ENCODE measurements at places on chromosomes 12 and 14.

DNA sequence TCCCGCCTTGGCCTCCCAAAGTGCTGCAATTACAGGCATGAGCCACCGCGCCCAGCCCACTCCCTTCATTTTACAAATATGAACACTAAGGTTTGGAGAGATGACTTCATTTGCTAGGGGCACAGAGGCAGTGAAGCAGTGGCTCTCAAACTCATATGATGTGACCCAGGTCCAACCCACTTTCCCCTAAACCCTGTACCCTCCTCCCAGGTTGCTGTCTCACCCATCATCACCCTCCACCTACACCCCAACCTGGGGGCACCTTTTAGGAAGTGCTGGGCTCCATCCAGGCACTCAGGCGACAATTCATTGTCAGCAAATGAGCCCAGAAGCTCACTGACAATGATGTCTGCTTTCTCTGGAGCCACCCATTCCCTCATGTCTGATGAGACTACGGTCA is 4.8 kb upstream of the RBM23 start:
- no peaks in the 10 kb centered on the region for H3K27me3 ChIP-seq
- no peak overlapping the region for H3K27ac ChIP-seq
- H3K4me3 ChIP-seq, result no peak overlapping the region
- DNase-seq, result no peak
- H3K4me1 ChIP-seq, result peaks cover 11% of the 10 kb centered on the region
- H3K36me3 ChIP-seq, result peaks cover 10% of the 10 kb centered on the region

GRCh38 chr12:128791395-128792322 is 32.1 kb downstream of the SLC15A4 start:
- H3K36me3 ChIP-seq, result peaks cover 23% of the 10 kb centered on the region
- DNase-seq, result no peak
- H3K4me1 ChIP-seq, result peaks cover 50% of the 10 kb centered on the region
- H3K27me3 ChIP-seq, result no peaks in the 10 kb centered on the region
- H3K27ac ChIP-seq, result peak overlapping the region; percentile 70

GRCh38 chr12:2895511-2895910 is 4.8 kb downstream of the TULP3 start:
- H3K27me3 ChIP-seq, result no peaks in the 10 kb centered on the region
- DNase-seq, result no peak
- H3K27ac ChIP-seq, result no peak overlapping the region
- H3K4me3 ChIP-seq, result no peak overlapping the region
- H3K36me3 ChIP-seq, result no peaks in the 10 kb centered on the region

DNA sequence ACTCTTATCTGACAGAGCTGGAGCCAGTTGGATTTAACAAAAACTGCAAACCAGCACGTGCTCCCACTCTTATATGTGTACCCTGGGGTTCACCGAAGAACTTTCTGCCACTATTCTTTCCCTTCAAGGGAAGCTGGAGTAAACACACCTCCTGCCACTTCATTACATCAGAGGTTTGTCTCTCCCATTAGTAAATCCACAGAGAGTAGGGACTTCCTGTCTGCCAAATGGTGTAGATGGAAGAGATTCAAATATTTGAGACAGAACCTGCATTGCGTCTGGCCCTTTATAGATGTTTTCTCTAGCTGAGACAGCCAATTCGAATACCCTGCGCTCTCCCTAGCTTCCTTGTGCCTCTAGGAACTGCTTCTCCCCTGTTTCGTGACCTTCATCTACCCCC is 29.1 kb upstream of the AEBP2 start:
- H3K36me3 ChIP-seq, result no peaks in the 10 kb centered on the region
- no peak overlapping the region for H3K4me3 ChIP-seq
- H3K27ac ChIP-seq, result no peak overlapping the region
- H3K27me3 ChIP-seq, result no peaks in the 10 kb centered on the region
- H3K4me1 ChIP-seq, result peaks cover 8% of the 10 kb centered on the region
- no peak for DNase-seq

- H3K4me1 ChIP-seq, result no peaks in the 10 kb centered on the region
- H3K27me3 ChIP-seq, result no peaks in the 10 kb centered on the region
- no peak overlapping the region for H3K4me3 ChIP-seq
- no peak overlapping the region for H3K27ac ChIP-seq
- peaks cover 10% of the 10 kb centered on the region for H3K36me3 ChIP-seq
- no peak for DNase-seq
Measured at GRCh38 chr14:102686196-102686801, 91.0 kb upstream of the TRAF3 start.

GRCh38 chr12:96861656-96862055 is 45.4 kb upstream of the NEDD1 start:
- H3K4me1 ChIP-seq, result no peaks in the 10 kb centered on the region
- no peak overlapping the region for H3K4me3 ChIP-seq
- H3K27ac ChIP-seq, result no peak overlapping the region
- H3K36me3 ChIP-seq, result no peaks in the 10 kb centered on the region

DNA sequence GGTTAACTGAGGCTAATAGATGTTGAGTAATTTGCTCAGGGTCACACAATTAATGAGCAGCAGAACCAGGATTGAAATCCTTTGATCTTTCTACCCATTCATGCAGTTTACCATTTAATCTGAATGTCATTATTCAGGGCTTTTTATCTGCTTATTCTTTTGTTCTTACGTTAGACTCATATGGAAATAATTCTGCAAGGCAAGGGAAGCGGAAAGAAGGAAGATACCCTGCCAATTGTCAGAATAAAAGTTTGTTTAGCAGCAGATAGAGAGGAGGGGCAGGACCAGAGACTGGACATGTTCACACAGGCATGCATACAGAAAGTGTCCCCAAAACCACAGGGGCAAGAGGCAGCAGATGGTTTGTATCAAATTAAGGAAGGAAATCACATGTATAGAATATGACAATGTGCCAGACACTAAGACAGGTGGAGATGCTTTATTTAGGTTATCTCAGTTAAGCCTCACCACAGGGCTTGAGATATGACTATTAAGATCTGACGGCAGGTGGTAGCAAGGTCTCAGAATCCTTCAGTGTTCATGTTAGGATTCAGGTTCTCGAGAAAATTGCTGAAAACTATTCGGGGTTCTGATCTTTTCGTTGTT is 29.8 kb downstream of the BRMS1L start:
- H3K27me3 ChIP-seq, result no peaks in the 10 kb centered on the region
- peaks cover 3% of the 10 kb centered on the region for H3K36me3 ChIP-seq
- no peak overlapping the region for H3K4me3 ChIP-seq
- H3K27ac ChIP-seq, result no peak overlapping the region

DNA sequence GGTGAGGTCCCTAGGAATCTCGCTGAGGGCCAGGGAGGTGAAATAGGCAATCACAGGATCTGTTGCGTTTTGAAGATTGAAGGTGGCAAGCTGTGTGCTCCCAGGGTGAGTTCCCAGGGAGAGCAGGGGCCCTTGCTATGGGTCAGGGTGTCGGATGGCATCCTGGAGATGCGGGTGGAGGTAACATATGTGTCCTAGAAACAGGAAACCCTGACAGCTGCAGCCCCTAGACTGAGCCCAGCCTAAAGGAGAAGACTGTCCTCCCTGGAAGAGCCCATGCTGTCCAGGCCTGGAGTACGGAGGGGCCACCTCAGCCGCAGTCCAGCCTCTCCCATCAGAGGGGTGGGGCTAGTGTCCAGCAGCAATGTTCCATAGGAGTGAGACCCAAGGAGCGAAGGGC is 194.2 kb downstream of the NTF3 start:
- H3K4me3 ChIP-seq, result no peak overlapping the region
- H3K4me1 ChIP-seq, result no peaks in the 10 kb centered on the region

GRCh38 chr14:86604561-86604960 is 1074.6 kb downstream of the FLRT2 start:
- no peak overlapping the region for H3K27ac ChIP-seq
- no peaks in the 10 kb centered on the region for H3K4me1 ChIP-seq
- no peak overlapping the region for H3K4me3 ChIP-seq
- H3K27me3 ChIP-seq, result no peaks in the 10 kb centered on the region

- no peaks in the 10 kb centered on the region for H3K4me1 ChIP-seq
- DNase-seq, result no peak
- no peaks in the 10 kb centered on the region for H3K36me3 ChIP-seq
- peaks cover 66% of the 10 kb centered on the region for H3K27me3 ChIP-seq
- H3K4me3 ChIP-seq, result no peak overlapping the region
Measured at GRCh38 chr14:100828031-100828769, 2.3 kb downstream of the MEG3 start.

DNA sequence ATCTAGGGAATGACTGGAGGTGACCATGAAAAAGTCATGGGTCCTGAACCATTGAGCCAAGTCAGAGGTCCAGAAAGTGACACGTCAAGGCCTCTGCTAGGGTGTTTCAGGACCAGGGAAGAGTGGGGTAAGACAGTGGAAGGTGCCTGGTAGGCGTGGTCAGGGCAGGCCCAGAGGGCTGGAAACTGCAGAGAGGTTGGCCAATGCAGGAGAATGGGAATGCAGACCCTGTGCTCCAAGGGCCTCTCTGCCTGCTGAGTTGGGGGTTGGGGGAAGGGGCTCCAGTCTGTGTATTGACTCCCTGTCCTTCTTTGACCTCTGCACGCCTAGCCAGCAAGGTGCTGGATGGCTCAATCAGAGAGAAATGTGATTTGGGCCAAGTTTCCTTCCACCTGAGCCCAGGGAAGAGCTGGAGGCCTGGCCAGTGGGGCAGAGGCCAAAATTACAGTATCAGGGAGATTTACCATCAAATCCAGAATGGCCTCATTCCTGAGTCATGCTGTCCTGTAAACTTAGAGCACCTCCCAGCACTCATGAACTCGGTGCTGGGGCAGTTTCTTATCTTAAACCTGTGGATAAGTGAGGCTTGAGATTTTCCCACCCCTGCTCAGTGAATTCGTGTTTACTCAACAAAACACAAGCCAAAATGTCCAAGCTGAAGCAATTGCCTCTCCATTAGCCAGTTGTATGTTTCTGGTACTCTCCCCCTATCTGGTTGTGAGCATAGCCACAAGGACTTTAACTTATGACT is 24.4 kb downstream of the IRF2BPL start:
- DNase-seq, result no peak
- no peak overlapping the region for H3K4me3 ChIP-seq
- H3K36me3 ChIP-seq, result no peaks in the 10 kb centered on the region
- peaks cover 8% of the 10 kb centered on the region for H3K4me1 ChIP-seq

DNA sequence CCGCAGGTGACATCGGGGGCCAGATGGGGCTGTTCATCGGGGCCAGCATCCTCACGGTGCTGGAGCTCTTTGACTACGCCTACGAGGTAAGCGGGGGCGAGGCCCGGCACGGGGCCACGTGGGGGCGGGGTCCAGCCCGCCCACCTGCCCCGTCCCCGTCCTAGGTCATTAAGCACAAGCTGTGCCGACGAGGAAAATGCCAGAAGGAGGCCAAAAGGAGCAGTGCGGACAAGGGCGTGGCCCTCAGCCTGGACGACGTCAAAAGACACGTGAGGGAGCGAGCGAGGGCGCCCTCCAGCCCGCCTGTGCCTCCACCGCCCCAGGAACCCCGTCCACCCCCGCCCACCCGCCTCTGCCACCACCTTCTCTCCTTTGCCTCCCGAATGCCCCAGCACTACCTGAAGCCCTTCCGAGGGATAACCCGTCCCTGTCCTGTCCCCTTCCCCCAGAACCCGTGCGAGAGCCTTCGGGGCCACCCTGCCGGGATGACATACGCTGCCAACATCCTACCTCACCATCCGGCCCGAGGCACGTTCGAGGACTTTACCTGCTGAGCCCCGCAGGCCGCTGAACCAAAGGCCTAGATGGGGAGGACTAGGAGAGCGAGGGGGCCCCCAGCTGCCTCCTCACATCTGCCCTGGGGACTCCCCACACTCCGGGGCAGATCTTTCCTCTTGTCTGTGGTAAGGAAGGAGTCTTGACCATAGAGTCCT is 3.9 kb upstream of the SMARCD1 start:
- no peak overlapping the region for H3K4me3 ChIP-seq
- no peak overlapping the region for H3K27ac ChIP-seq
- no peak for DNase-seq
- H3K36me3 ChIP-seq, result no peaks in the 10 kb centered on the region

DNA sequence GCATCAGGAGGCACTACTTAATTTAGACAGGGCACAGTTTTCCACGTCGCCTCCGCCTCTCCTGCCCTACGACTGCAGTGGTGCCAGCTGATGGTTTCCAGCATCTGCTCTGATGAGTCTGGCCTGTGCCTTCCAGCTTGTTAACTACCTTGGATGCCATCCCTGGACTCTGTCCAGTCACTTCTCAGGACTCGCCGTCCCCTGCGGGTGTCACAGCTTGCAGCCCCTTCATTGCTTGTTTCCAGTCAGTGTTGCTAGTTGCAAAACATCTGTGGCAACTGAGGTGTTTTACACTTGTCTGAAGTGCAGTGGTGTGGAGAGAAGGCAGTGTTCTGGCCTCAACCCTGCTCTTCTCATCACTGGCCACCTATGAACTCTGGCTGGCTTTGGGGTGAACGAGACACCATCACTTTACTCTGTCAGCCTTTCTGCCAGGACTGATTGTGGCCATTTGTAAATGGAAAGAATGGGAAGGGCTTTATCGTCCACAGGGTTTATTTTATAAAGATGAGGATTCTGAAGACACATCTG is 8.3 kb downstream of the ADGRD1 start:
- H3K4me3 ChIP-seq, result no peak overlapping the region
- no peaks in the 10 kb centered on the region for H3K4me1 ChIP-seq
- no peaks in the 10 kb centered on the region for H3K36me3 ChIP-seq
- DNase-seq, result no peak
- H3K27ac ChIP-seq, result no peak overlapping the region

GRCh38 chr12:75349946-75350345 is 15.5 kb downstream of the GLIPR1L1 start:
- no peaks in the 10 kb centered on the region for H3K4me1 ChIP-seq
- no peak overlapping the region for H3K27ac ChIP-seq
- H3K27me3 ChIP-seq, result peaks cover 3% of the 10 kb centered on the region
- no peak overlapping the region for H3K4me3 ChIP-seq
- DNase-seq, result no peak
- no peaks in the 10 kb centered on the region for H3K36me3 ChIP-seq

DNA sequence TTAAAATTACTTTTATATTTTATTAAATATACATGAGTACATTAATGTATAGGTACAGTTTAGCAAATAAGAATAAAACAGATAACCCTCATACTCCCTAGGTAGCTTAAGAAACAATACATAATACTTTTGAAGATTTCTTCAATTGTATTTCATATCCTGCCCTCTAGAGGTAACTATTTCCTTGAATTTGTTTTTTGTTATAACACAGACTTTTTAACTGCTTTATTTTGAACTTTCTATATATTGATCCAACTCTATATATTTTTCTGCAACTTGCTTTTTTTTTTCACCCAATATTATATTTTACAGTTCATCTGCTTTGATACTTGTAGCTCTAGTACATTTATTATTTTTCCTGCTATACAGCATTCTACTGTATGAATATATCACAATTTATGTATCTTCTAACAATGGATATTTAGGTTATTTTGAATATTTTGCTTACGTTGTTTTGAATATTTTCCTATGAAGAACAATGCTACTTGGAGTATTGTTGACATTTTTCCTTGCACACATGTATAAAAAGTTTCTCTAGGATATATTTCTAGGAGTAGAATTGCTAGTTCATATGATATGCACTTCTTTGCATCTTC is 72.8 kb upstream of the ABCD2 start:
- no peak for DNase-seq
- no peaks in the 10 kb centered on the region for H3K27me3 ChIP-seq
- H3K4me1 ChIP-seq, result no peaks in the 10 kb centered on the region
- H3K4me3 ChIP-seq, result no peak overlapping the region

All from T-cell (primary cell).